CD4-positive, alpha-beta T cell treated with Interleukin-17A for 1 hour (primary cell): ENCODE measurements at places on chromosomes 1 and 21.
A peak's percentile ranks its signal among the peaks of the same experiment; 100 is the strongest.

GRCh38 chr1:58402444-58402843 lies 144.1 kb downstream of the OMA1 start:
- no peak for DNase-seq

- DNase-seq = no peak
Observed at GRCh38 chr1:221897321-221897721, 155.4 kb upstream of the DUSP10 start.

DNA sequence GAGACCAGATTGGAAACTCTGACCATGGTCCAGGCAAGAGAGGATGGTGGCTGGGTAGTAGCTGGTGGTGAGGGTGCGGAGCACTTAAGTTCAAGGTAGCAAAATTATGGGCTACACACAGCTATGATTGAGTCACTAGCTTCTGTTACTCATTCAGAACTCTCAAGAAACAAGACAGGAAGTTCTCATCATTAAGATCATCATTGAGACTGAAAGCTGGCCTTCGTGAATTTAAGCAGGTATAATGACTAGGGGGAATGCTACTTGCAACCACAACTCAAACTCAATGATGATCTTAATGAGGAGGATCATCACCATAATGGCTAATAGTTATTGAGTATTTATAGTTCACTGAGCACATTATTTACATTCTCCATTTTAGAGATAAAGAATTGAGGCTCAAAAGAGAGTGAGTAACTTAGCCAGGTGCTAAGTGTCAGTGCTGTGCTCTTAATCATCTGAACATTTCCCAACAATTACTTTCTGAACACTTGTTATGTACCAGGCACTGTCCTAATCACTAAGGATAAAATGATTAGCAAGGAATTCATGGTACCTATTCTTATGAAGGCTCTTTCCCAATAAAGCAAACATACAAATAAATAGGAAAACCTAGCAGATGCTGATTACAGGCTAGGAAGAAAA lies 286.3 kb upstream of the C1orf105 start:
- no peak for DNase-seq

DNA sequence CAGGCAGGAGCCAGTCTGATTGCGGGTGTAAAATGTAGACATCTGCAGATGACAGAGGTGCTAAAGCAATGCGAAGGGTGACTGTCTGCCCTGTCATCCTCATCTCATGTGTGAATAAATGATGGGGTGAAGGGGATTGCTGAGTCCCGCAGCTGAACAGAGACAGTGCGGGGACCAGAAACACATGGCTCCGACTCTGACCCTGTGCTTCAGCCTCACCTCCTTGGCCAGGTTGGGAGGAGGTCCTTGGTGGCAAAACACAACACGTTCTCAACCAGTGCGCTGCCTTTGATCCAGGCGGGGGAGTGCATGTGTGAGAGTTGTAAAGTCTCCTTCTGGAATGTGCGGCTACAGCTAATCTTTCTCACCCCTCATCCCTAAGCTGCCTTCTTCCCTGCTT lies 32.0 kb upstream of the TTC22 start:
- DNase-seq = no peak

GRCh38 chr1:1068517-1069055 lies 5.5 kb downstream of the RNF223 start:
- peak; percentile 74 for DNase-seq

- no peak for DNase-seq
Observed at GRCh38 chr1:53147174-53147573, 4.7 kb upstream of the SLC1A7 start.
